Central memory CD4-positive, alpha-beta T cell (primary cell): ENCODE measurements at places on chromosomes 5 and 9.

DNA sequence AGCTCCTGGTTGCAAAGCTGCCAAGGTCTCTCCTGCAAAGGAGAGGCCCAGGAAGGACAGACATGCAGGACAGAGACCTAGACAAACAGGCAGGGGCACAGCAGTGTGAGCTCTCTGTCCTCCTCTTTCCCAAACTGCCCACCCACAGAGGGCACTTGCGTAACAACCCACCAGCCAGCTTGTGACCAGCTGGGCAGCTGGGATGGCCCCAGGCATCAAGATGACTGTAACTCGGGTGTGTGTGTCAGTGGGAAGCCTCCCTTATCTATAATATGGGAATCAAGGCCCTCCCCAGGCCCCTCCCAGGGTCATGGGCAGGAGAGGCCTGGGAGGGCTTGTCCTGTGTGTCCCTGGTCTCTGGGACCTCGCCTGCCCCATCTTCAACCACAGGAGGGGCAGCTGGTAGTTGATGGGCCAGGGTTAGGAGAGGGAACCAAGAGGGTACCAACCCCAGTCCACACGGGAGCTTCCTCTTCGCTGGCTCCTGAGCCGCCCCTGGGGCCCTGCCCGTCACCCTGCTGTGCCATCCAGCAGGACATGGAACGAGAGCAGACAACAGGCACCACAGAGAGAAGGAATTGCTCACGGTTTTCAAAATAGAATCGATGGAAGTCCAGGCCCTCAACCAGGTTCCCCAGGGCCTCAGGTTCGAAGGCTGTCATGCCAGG lies 37.9 kb downstream of the SLC6A7 start:
- DNase-seq: no peak

DNA sequence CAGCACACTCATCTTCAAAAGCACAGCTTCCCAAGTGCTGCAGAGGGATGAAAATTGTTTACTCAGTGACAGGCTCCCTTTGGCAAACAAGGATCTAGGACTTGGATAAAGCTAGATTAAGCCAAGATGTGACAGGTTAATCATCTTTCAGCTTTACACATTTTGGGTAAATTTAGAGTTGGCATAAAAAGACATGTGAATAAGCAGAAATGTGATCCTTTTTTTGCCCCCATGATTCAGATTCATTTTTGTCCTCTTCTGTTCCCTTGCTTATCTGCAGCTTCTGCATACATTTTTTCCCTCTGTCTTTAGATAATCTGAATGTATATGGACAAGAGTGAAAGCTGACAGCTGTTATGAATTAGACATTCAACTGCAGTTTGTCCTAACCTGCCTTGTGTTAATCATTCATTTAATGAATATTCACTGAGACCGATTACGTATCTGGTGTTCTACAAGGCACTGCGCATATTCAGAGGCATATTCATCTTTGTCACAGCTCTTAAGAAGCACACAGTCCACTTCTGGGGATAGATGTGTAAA lies 19.6 kb downstream of the ADAMTSL1 start:
- DNase-seq: no peak

- DNase-seq: no peak
These were observed 295.1 kb downstream of the TLE1 start for GRCh38 chr9:81393985-81394811.

DNA sequence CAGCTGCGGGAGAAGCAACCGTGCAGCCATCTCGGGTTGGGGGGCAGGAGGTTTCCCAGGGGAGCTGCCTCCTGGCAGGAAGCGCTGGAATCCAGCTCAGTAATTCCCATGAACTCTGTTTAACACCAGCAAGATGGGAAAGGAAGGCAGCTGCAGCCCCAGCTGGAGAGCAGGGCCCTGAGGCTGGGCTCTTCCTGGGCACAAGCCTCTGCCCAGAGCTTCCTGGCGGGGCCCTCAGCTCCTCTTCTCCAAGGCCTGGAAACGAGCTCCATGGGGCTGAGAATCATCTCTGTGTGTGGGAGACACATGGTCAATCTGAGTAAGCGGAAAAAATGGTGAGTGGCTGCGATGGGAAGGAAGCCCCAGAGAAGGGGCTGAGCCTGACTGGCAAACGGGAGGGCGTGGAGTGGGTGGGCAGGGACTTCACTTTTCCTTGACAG lies 6.3 kb downstream of the MRPL36 start:
- no peak for DNase-seq

DNA sequence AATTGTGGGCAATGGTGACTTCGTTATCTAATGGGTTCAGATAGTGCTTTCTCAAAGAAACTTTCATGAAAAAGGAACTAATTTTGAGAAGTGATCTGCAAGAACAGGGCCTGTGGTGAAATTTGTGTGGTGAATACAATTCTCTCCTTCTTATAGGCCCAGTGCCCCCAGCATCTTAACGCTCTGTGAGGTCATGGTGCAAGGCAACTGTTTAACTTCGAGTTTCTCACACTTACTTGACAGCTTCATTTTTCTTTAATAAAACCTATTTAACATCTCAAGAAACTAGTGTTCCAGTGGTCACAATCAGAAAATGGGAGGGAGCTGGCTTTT lies 69.2 kb downstream of the FAM114A2 start:
- DNase-seq: no peak

DNA sequence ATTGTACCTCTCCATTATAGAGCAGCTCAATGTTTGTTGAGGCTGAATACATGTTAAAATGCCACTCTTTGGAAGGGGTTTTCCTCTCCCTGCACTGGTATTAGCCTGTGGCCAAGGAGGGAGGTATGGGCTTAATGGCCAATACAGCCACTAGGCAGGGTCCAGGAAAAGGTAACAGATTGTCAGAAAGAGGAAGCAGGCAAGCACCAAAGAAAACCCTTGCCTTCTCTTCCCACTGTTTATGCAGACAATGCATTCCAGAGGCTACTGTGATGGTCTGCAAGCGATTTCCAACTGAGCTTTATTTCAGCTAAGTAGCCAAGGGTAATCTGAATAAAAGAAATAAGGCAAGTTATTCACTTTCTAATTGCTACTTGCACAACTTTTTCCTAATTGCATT lies 95.3 kb upstream of the SLC27A6 start:
- no peak for DNase-seq

DNA sequence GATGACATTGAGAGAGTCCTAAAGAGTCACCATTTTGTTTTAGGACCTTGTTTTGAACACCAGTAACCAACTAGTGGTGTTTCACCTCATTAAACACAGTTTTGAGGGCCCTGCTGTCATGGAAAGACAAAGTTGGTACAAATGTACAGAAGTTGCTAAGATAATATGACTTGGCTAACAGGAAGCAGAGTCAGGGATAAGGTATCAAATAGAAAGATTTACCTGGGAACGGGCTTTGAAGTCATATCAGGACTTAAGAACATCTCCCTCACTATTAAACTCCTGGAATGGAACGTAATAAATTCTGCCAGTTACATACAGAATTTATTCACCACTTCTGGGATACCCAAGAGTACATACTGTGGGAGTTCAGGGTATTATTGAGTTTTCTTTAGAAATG lies 115.6 kb downstream of the SNCAIP start:
- DNase-seq: no peak

DNA sequence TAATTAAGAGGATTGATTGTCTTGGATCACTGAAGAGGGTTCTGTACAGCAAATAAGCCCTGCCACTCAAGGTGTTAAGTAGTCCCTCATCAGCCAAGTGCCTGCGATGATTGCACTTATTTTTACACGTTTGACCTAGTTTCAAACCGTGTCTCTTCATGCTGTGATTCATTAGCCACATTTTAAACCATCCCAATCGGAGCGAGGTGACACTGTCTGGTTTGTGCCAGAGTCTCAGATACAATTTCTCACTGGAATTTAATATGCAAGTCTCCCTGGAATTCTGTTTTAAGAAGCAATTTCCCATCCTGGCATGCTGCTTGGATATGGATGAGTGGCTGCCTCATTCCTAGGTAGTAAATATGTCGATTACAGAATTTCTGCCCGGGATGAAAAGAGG lies 1.6 kb downstream of the INSYN2B start:
- no peak for DNase-seq

- DNase-seq: no peak
These were observed 45.3 kb downstream of the SLC36A1 start for GRCh38 chr5:151492729-151493128.

- DNase-seq: no peak
These were observed 657.7 kb downstream of the PRR16 start for GRCh38 chr5:121121786-121122185.

DNA sequence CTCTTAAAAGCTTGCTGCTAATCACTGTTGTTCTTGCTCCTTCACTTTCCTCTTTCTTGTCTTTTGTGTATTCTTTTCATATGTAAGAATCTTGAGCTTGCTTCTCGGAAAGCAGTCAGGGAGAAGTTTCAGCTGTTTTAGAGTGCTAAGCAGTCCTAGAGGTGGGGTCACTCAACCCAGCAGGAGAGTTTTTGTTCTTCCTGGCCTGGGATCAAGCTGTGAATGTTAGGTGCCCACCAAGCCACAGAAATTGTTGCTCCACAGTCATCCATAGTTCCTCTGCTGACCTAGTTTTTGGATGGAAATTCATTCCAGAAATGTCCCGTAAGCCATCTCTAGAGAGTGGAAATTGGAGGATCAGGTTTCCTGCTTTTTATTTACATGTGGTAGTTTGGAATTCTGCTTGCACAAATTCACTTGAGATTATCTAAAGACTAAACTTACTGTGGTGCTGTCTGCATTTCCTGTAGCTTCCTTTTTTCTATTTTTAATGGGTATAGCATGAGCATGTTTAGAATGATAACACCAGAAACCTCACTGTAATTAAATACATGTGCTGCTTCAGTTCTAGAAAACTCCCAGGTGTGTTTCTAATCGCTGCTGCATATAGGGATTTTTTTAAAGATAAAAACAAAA lies 108.7 kb downstream of the MAST4 start:
- no peak for DNase-seq

GRCh38 chr5:3075309-3075708 lies 323.8 kb upstream of the IRX2 start:
- no peak for DNase-seq

- no peak for DNase-seq
These were observed 2.0 kb downstream of the FBXL17 start for GRCh38 chr5:108379722-108380530.

DNA sequence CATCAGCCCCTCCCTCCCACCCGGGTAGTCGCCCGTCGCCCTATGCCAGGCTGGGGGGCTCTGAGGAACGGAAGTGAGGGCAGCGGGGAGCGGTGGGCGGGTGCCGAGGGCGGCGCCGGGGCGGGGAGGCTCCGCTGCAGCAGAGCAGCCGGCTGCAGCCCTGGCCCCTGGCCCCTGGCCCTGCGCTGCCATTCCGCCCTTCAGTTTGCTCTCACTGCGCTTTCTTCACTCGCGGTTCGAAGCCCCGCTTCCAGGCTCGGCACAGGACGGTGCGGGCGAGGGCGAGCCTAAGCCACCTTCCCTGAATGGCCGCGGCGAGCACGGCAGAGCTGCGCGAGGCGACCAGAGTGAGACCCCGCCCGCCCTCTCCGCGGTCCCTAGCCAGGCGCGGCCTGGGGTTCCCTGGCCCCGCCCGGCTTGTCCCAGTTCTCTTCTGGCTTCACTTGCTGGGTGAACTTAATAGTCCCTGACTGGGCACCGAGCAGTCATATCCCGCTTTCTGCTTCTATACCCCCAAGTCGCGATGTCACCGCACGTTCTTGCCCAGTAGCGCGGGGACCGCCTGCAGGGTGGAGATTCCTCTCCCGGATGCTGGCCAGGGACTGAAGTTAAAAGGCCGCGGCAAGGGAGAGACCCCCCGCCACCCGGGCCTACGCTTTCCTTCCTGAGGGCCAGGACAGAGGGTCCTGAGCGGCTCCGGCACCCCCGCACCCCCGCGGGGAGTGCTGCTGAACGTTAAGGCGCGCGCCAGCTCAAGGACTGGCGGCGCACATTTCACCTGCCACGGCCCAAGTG lies 623 bp upstream of the TRIM36 start:
- DNase-seq: no peak

DNA sequence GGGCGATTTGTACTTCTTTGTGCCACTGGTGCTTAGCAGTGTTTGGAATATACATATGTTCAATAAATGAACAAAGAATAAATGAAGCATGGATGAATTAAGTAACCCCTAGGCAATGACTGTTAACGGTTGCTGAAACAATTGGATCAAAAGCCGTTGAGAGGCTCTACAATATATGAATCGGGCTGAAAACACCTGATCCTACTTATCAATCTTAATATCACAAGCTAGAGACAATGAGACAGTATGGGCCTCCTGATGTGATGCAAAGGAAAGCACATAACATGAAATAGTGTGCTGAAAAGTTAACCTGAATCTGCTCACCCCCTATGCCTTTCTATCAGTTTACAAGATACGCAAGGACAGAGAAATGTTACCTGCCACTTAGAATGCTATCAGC lies 410.3 kb upstream of the RGMB start:
- no peak for DNase-seq

GRCh38 chr9:127776195-127776923 lies 2.1 kb downstream of the SH2D3C start:
- peak; percentile 77 for DNase-seq

- DNase-seq: no peak
These were observed 1.2 kb downstream of the RPS14 start for GRCh38 chr5:150448334-150448733.

DNA sequence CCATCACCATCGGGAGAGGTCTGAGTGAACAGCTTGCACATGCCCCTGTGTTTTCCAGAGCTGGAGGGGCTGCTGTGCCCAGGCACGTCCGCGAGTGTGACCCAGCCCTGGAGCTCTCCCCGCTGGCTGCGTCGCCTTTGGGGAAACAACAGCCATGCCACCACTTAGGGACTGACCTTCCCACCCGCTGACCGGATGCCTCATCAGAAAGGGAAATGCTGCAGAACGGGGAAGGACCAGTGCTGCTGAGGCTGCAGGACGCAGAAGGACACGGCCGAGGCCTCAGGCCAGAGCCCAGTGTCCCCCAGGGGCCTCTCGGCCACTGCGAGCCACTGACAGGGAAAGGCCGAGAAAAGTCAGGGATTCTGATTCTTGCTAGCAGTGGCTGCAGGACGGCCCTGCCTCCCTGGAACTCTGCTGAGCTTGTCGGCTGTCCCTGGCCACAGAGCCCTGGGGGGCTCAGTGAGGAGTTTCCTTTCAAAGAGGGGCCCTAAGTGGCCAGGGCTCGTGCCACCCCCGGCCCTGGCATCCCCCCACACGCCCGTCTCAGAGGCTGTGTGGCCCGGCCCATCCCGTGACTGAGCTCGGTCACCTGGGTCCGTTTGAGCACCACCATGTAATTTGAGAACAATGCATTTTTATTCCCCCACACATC lies 130.8 kb downstream of the ZNF354C start:
- DNase-seq: no peak

- no peak for DNase-seq
These were observed 350.4 kb downstream of the PDE4D start for GRCh38 chr5:59542851-59543820.

DNA sequence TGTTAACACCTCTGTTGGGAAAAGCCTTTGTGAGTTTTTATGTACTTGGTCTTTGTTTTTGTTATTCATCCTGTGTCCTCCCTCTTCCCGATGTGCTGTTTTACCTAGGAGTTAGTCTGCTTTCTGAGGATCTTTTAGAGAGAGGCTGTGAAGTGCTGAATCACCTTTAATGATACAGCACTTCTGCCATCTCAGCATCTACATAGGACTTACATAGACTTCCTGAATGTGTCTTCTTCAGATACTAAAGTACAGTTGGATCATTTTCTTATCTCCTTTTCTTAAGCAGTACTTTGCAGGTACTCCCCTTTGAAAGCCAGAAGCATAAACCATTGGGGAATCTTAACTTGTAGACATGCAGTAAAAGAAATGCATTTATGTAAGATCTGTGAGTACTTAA lies 31.5 kb downstream of the OTULIN start:
- no peak for DNase-seq

- DNase-seq: no peak
These were observed 6.3 kb upstream of the IL5 start for GRCh38 chr5:132549576-132549975.

GRCh38 chr5:56070851-56071465 lies 76.2 kb upstream of the IL6ST start:
- DNase-seq: peak; percentile 47
